Endodermal cell (in vitro differentiated cells): ENCODE measurements at places on chromosomes 1 and 21. TPM values are rescaled to one million over a fixed set of nuclear protein-coding genes. Genes with fewer than 3 reads are reported as not detected.
A peak's percentile ranks its signal among the peaks of the same experiment; 100 is the strongest.

Gene KIFAP3
- 14.5 to 17.4 TPM (median 16.7 TPM) in 3 replicates for total RNA-seq

Gene PTGER3
- 0.18 and 0.20 TPM in 2 replicates for total RNA-seq

DNA sequence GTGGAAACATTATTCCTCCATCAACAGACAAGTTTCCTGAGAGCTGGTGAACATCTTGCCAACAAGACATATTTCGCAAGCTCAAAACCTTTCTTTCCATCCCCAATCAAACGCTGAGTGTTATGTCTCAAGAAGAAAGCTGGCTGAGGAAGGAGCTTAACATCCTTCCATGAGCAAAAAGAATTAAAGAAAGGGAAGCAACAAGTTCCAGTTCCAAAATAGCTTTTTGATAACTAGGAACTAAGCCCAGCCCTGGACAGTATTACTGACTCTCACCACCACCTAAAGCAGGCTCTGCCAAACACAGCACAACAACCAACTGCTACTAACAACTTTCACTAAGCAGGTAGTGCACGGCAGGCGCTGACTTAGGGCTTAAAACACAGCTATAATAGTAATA lies 50.2 kb downstream of the CAPZB start:
- no peak for DNase-seq

- DNase-seq: no peak
These were observed 571 bp downstream of the WDR3 start for GRCh38 chr1:117930173-117930447.

DNA sequence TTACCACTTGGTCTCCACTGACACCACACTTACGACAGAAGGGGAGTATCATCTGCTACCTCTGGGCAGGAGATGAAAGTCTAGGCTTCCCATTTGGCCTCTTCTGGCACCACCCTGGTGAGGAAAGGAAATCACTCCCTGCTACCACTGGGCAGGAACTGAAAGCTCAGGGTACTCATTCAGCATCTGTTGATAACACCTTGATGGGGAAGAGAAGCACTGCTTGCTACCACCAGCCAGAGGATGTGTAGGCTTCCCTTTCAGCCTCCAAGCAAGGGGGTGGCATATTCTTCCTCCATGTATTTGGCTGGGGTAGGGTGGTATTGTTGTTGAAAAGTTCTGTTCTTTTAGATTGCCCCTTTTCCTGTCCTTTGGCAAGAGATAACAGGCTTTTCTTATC lies 115.0 kb downstream of the ACBD6 start:
- no peak for DNase-seq

DNA sequence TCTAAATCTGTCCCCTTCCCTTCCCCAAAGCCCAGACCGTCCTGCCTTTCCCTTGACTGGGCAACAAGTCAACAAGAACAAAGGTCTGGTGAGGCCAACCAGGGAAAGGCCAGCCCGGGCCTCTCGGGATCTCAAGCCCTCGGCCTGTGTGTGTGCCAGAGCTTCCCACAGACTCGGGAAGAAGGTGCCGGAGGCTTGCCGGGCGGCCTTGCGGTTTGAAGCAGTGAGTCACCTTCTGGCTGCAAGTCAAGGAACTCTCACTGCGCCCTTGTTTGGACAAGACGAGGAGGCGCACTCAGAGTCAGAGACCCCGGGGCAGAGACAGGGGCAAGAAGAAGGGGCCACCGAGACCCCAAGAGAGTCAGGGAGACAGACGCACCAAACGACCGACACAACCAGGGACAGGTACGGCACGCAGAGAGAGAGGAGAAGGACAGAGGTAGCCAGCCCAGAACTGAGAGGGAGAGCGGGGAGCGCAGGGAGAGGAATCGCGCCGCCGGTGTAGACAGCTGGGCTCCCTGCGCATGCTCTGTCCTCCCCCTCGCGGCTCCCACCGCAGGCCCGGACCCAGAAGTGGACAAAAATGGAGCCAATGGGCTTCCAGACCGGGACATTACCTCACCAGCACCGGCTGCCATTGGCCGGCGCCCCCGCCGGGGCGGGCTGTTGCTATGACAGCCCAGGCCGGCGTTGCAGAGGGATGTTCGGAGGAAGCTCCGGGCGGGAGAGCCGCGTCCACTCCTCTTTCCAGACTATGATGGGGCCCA lies 66.6 kb upstream of the LAPTM5 start:
- peak; percentile 99 for DNase-seq

- DNase-seq: no peak
These were observed 431.3 kb downstream of the MRPL39 start for GRCh38 chr21:25175938-25176337.

- no peak for DNase-seq
These were observed 112.5 kb upstream of the KCNK2 start for GRCh38 chr1:214970016-214970415.

- DNase-seq: no peak
These were observed 1632.3 kb downstream of the KCNT2 start for GRCh38 chr1:194975913-194976312.

Gene UMODL1
- 0.49 to 2.1 TPM (median 1.3 TPM) in 3 replicates for total RNA-seq

Gene CCDC30
- 3.9 and 4.8 TPM in 2 replicates for total RNA-seq

Gene HSF2BP
- total RNA-seq: 1.5 to 2.3 TPM (median 1.9 TPM) in 3 replicates

DNA sequence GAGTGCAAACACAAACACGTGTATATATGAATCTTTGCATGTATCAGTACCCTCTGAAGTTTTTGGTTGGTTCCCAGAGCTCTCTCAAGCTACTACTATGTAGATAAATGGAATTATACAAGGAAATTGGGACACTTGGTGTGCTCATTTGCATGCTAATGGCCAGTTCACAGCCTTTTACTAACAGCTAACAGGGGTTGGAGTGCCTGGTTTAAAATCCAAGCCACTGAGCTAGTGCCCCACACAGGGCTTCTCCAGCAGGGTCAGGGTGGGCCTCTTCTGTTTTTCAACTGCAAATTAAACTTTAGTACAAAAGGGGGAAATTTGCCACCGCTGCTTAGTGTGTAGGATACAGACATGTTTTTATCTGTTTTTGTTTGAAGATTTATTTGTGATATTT lies 121.0 kb downstream of the ATP5PO start:
- peak; percentile 71 for DNase-seq

DNA sequence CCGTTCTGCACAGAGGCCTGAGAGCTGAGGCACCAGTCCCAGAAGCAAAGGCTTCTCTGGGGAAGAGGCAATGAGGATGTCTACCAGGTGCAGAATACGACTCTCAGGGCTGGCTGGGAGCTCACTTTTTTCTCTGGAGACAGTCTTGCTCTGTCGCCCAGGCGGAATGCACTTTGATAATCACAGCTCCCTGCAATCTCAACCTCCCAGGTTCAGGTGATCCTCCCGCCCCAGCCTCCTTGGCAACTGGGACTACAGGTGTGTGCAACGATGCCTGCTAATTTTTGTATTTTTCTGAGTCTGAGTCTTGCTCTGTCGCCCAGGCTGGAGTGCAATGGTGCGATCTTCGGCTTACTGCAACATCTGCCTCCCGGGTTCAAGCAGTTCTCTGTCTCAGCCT lies 17.6 kb downstream of the NADK start:
- DNase-seq: no peak

Gene ITLN2
- total RNA-seq: 17.5 and 20.3 TPM in 2 replicates

DNA sequence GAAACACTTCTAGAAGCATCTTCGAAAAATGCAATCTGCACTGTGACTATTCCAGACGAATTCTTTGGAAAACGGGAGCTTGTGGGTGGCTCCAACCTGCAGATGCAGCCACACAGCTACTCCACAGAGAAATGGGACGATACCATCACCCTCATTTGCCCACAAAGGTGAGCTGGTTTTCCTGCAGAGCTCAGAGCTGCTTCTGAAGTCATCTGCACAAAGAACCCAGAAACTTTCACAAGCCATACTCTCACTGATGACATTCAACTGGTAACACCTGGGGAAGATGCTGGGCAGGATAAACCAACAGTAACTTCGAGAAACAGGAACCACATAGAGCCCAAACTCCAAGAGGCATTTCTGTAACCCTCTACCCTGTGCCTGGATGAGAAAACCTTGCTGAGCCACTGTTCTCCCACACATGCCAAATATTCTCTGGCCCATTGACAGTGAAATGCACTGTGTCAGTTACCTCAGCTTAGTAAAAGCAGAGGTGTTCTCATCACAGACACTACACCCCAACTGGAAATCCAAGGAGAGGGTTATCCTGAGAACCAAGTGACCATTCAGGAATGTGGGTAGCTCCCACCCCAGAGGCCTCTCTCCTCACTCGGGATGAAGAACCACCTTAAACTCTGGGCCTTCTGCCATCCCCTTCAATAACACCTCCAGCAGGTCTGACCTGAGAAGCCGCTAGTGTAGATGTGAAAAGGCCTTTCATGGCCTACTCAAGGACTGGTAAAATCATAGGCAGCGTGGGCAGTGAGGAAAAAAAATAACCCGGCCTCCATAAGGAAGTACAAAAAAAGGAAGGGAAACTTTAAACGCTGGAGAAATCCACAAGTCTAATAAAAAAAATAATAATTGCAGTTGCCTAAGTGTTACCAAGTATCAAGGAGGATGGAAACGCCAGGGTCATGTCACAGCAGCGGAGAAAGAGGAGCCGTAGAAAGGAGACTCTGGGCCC lies 56.7 kb downstream of the HSF2BP start:
- no peak for DNase-seq

Gene IRF6
- 18.2 to 40.6 TPM (median 20.9 TPM) in 3 replicates for total RNA-seq

Gene HSD3B2
- not detected in 3 replicates for total RNA-seq

Gene ATP6V1G3
- total RNA-seq: 0.62 to 1.9 TPM (median 1.3 TPM) in 3 replicates

GRCh38 chr1:244171241-244171985 lies 120.3 kb downstream of the ZBTB18 start:
- DNase-seq: no peak

Gene IL22RA1
- 0.17 TPM in 1 of 3 replicates, not detected in the others for total RNA-seq

DNA sequence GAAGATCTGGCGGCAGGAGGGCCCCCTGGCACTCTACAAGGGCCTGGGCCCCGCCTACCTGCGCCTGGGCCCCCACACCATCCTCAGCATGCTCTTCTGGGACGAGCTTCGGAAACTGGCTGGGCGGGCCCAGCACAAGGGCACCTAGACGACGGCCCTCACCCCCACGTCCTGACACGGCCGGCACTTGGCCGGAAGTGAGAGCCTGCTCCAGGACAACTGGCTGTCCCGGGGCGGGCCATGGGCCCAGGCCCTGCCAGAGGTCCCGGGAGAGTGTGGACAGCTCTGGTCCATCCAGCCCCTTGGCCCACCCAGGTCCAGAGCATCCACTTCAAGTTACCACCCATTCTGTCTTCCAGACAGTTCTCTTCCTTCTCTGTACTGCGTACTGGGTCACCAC lies 3.0 kb upstream of the TMEM82 start:
- no peak for DNase-seq

Gene ARTN
- total RNA-seq: 3.6 to 4.4 TPM (median 3.9 TPM) in 3 replicates

- no peak for DNase-seq
These were observed 28.6 kb downstream of the CAMSAP2 start for GRCh38 chr1:200767321-200767720.

DNA sequence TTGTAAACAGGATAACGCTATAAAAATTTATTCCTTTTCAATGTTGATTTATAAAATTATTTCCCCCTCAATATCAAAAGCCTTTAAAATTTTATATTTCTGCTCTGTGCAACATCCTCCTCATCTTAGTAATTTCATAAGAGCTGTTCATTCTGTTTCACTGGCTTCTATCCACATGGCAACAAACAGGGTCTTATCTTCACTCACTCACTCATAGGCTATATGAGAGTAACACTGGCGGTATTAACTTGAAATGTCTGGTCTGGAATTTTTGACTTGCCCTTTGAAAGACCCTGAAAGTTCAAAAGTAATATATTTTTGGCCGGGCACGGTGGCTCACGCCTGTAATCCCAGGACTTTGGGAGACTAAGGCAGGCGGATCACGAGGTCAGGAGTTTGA lies 77.4 kb upstream of the KRTAP11-1 start:
- DNase-seq: no peak

DNA sequence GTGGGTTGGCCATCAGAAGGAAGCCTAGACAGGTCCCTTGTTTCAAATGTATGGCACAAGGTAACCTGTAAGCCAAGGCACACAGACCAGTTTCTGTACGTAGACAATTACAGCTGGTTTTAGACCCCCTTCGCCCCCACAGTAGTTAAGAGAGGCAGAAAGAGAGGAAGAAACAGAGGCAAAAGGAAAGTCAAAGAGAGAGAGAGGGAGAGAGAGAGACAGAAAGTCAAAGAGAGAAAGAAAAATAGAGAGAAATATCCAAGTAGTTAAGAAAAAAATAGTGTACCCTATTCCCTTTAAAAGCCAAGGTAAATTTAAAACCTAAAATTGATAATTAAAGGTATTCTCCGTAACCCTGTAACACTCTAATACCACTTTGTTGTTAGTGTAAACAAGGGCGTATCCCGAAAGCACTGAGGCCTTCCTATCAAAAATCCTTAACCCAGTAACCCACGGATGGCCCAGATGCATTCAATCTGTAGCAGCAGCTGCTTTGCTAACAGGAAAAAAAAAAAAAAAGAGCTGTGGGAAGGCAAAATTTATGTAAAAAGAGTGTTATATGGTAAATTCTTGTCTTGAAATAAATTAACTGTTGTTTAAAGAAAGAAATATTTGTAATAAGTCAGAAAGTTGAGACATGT lies 49.4 kb downstream of the ADCY10 start:
- no peak for DNase-seq

Gene TAS1R3
- 0.09 to 0.19 TPM in 2 of 3 replicates, not detected in the other for total RNA-seq

DNA sequence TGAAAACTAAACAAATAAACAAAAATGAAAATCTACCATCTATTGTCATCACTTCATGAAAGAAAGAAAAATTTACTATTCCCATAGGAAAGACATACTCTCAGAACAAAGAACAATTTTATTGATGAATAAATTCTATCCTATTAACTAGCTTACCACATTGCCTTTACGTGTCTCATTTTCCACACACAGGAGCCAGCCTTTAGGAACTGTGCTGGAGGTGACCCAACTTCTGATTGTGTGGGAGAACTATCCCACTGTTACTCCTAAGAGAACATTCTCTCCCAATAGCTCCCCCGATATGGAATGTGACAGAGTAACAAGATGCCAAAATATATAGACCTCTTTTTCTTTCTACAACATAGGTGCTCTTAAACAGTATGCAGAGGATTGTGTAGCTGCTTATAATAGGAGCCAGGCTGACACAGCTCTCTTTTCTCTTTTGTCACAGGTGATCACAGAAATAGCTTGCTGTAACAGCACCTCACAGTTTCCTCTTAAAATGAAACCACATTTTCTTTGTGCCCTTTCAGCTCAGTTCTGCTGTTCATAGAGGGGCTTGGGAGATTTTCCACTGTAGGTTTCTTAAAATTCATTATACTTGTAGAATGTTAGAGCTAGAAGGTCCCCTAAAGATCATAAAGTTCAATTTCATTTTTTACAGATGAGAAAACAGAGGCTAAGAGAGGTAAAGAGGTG lies 35.5 kb downstream of the C21orf91 start:
- no peak for DNase-seq

- DNase-seq: no peak
These were observed 1.4 kb upstream of the SOD1 start for GRCh38 chr21:31658053-31658452.
